NCI-H2029 (cell line): ENCODE measurements at places on chromosomes 5 and 9.

GRCh38 chr5:9894571-9895301 lies 264.6 kb upstream of the TAS2R1 start:
- DNase-seq, result no peak

DNA sequence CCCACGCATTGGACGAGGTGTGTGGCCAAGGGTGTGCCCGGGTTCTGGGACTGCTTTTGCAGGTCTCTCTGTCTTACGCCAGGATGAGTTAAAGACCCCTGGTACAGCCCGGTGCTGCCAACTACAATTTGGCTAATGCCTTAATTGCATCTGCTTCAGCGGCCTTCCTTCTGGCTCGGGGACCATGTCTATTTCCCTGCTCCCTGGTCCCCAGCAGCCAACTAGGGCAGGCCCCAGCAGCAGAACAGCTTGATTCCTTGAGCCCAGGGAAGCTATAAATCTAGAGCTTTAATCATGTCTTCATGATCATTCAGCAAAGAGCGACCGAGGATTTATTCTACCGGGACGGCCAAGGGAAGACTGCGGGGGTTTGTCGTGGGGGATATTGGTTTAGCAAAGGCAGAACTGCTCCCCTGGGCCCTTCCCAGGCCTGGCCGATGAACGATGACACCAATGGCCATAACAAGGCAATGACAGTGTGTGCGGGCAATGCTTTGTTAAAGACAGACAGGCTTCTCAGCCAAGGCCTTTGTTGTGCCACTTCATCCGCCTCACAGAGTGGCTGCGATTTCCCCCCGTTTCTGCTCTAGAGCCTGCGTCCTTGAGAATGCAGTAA lies 51.4 kb downstream of the CFAP77 start:
- DNase-seq, result no peak

DNA sequence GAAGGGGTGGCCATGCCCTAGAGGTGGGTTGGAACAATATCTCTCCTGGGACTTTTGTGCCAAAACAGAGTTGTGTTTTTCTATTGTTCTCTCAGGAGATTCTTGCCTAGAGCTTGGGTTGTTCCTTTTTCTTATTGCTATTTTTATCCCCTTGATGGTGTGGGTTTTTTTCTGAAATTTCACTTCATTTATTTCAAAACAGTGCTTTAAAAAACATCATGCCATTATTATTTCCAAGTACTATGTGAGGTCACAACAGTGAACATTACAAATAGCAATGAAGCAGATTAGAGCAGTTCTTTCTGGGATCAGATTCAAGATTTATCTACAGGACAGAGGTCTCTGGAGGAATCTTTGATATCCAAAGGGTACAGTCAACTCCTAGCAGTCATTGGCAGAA lies 76.6 kb downstream of the ACTBL2 start:
- DNase-seq, result no peak

- no peak for DNase-seq
Measured at GRCh38 chr5:20166456-20166855, 178.5 kb upstream of the CDH18 start.

GRCh38 chr9:107375651-107376369 lies 92.7 kb downstream of the RAD23B start:
- no peak for DNase-seq

DNA sequence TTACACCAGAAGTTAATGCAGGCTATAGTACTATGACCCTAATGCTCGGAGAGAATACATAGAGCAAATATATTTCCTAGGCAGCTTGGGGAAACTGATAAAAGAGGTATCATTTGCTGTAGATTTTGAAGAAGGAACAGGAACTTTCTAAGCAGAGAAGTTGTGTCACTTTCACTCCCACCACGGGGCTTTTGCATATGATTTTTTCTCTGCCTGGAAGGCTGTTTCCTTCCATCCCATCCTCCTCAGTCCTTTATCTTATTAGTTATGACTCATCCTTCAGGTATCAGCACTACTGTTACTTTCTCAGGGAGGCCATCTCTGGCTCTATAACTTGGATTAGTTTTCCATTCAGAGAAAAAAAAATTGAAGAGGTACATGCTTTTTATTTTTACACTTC lies 2006.1 kb upstream of the WWC1 start:
- DNase-seq, result no peak

DNA sequence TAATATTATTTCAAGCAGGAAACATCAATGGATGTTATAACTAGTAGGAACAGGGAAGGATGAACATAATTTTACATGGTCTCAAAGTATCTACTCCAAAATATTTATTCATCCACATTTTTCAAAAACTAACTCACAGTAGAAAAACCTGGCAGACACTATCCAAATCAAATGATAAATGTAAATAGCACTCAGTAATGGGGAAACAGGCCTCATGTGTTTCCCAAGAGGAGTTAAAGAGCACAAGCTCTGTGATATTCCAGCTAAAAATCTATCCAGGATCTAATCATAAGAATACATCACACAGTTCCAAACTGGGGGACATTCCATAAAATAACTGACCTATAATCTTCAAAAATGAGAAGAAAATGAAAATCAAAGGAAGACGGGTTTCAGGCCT lies 443.1 kb downstream of the ZNF608 start:
- DNase-seq, result no peak

GRCh38 chr9:83281306-83282255 lies 218.6 kb upstream of the RASEF start:
- DNase-seq, result peak; percentile 74

DNA sequence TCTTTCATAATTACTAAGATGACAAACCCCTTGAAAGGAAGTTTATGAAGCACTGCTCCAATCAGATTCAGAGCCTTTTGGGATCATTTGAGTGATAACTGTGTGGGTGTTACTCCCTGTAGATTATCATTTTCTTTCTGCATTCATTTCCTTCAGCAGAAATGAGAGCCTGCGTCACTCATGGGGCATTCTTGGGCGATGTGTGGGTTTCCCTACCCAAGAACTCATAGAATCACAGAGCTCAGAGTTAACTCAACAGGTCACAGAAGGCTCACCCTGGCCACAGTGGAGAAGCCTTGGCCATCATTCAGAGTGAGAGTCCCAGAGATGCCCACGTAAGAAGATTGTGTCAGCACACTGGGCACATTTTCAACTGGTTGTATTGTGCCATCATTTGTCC lies 401.9 kb downstream of the TLE4 start:
- DNase-seq, result no peak

DNA sequence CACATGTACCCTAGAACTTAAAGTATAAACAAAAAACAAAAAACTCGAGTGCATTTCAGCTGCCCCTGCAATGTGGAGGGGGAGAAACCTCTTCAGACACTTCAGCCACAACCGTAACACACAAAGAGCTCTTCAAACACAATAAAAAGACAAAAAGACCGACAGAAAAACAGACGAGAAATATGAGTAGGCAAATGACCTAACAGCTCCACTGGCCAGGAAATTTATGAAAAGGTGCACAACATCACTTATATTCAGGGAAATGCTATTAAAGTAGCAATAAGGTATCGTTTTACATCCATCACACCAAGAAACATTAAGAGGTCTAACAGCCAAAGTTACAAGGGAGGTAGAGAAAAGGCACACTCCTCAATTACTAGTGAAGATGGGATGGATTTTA lies 6.2 kb downstream of the ZBED3 start:
- peak; percentile 88 for DNase-seq

DNA sequence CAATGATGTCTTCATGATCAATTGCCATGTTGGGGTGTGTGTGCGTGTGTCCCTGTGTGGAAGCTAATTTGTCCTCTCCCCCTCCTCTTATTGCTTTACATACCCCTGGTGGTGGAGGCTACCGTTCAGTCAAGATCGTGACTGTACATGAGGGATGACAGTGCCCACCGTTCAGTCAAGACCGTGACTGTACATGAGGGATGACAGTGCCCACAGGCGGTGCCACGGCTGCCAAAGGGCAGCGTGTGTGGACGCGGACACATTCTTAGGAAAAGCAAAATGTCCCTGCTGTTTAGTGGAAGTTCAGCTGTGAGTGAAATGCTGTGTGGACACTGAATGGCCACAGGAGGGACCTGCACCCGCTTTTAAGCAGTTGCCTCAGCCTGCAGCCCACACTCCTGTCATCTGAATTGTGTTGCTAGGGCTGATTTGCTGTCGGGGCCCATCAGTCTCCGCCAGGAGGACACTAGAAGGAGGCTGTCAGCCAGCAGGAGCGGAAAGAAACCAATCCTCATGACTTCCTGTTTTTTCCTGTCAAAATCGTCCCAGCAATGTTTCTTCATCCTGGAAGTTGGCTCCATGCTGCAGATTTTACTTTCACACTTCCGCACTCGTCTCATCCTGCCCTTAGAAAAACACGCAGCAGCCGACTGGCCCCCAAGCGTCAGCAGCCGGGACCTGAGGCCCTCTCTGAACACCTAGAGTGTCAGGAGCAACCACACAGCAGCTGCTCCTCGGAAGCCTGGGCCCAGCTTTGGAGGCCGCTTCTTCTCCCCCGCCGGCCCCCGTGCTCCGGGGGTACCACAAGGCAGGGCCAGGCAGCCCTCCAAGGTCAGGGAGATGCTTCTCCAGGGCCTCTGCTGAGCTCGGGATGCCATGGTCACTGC lies 9.1 kb downstream of the OR2V1 start:
- no peak for DNase-seq

GRCh38 chr5:158752656-158752973 lies 347.1 kb downstream of the EBF1 start:
- no peak for DNase-seq

GRCh38 chr5:73380710-73381589 lies 67.6 kb downstream of the FOXD1 start:
- no peak for DNase-seq

- no peak for DNase-seq
Measured at GRCh38 chr5:141935538-141935937, 11.9 kb downstream of the DELE1 start.

GRCh38 chr9:117662651-117663050 lies 41.6 kb upstream of the TLR4 start:
- DNase-seq, result no peak

DNA sequence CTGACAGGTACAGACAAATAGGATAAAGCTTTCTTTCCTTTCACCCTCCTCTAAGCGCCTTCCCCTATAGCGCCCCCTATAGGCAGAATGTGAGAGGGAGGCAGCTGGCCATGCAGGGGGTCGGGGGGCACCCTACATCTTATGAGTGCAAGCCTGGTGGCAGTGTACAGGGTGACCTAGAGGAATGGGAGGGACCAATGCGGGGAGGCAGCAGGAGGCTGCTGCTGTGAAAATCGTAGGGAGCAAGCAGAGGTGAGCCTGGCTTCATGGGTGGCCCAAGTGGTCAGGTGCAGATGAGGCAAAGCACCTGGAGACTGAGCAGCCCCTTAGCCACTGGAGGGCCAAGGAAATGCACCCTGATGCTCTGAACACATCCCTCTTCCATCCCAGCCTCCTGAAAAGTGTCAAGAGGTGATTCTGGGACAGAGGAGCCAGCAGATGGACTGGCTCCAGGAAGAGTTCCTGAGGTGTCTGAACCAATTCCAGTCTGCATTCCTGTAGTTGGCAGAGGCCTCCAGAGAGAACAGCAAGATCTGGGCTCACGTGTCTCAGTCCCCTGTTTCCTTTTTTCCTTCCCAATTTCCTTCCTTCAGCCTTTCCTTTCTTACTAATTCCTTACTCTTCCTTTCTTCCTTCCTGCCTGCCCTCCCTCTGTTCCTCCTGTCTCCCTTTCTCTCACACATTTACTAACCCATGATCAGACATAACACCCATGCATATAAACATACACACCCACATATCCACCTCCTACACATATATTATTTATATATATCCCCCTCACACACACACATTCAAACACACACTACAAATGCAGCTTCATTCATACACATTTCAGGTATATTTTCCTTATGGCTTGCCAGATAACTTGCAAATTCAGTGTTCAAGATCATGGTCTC lies 32.8 kb upstream of the GALNT10 start:
- no peak for DNase-seq

GRCh38 chr5:77172713-77173328 lies 37.7 kb upstream of the PDE8B start:
- DNase-seq, result no peak

- no peak for DNase-seq
Measured at GRCh38 chr9:27766073-27766835, 193.0 kb upstream of the C9orf72 start.

GRCh38 chr5:40477856-40478546 lies 201.7 kb upstream of the PTGER4 start:
- DNase-seq, result no peak

DNA sequence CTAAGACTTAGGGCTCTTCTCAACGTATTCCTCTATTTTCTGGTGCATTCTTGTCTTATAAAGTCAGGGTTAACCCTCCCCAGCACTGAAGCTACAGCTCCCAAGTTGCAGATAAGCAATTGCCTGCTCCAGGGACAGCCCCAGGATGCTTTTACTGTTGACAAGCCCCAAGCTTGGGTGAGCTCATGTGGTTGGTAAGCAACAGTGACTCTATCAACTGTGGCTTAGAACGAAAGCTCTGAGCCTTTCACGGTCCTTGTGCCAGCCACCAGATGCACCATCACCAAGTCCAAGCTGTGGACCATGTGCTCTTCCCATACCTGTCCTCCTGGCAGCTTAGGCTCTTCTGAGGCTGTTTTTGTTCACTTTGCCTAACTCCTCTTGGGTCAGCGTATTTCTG lies 13.5 kb downstream of the ADRB2 start:
- no peak for DNase-seq

DNA sequence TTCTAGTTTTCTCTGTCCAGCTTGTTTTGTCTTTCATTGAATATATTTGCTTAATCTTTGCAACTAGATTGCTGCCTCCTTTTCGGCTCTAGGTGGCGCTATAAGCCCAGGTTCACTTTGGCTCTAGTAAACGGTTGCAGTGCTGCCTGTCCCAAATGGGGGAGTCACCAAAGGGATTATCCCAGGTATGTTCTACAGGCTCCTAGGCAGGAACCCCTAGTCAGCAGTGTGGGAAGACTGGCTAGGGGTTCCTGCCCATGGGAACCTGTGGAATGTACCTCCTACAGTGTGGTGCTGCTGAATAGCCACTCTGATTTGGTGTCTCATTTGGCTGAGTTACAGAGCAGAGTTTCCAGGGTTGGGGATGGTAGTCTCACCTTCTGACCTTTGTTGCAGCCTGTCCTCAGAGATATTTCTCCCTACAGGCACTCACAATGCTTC lies 85.2 kb downstream of the ARSB start:
- peak; percentile 40 for DNase-seq

DNA sequence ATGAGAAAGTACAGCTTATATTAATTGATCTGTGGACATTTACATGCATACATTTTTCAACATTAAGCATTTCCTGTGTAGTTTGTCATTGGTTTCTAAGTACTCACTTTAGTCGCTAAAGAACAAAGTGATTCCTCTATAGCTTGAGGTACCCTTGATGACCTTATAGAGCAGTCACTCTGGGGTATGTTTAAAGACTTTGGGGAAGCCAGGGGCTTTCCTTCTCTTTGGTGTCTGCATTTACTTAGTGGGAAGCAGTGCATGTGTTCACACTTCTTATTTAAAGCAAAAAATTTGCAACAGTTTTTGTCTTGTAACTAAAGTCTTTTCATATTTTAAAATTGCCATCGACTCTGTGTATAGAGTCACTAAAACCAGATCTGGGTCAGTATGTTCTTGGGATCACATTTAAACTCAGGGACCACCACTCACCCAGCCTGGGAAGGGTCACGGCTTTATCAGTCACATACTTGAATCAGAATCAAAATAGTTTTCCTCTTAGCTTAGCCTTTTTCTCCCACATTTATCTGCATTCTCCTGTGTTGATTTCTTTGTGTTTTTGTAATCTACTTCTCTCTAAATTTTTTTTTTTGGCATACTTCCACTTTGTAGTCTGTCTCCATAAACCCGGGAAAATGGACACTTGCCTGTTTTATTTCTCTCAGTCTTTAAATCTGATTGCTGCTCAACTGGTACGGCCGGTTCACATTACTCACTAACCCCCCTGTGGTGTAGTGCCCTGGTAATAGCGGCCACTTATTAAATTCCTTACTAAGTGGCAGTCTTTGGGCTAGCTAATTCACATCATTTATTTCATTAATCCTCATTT lies 143.9 kb upstream of the FBN2 start:
- no peak for DNase-seq
